ENCODE measurements at places on chromosomes 5 and 9. TPM values are rescaled to one million over a fixed set of nuclear protein-coding genes. Genes with fewer than 3 reads are reported as not detected.

The ARPC5L gene
- total RNA-seq: 31.7 TPM

The LEAP2 gene
- total RNA-seq: 1.5 TPM

The CD274 gene
- 5.0 TPM for total RNA-seq

The PROB1 gene
- total RNA-seq: 3.8 TPM

DNA sequence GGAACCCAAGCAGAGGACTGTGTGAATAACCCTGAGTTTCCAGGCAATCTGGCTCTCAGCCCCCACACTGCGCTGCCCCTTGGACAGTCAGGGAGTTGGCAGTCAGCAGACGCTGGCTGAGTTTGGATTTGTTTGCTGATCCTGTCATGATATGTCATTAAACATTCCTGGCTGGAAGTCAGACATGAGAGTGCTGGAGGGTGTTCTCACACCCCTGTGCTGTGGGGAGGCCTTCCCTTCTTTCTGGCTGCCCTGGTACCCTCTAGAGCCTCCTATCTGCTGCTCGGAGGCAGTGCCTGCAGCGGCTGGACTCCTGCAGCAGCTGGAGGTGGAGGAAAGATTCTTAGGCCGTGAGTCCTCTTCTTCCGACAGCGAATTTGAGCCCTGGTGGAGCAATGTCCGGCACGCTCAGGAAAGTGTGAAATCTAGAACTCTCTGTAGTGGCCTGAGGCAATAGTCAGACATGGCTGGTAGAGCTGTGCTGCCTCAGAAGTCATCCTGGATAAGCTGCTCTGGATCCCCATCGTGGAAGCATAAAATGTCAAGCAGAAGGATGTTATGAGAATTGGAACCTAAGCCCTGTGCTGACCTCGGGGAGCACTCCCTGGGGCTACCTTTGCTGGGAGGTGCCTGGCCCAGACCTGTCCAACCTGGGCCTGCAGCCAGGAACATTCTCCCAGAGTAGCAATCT, 72.0 kb downstream of the PDE8B start:
- H3K4me3 ChIP-seq: no peak overlapping the region
- H3K27ac ChIP-seq: no peak overlapping the region
- no peaks in the 10 kb centered on the region for H3K27me3 ChIP-seq
- H3K4me1 ChIP-seq: peaks cover 2% of the 10 kb centered on the region
- no peaks in the 10 kb centered on the region for H3K36me3 ChIP-seq

- no peaks in the 10 kb centered on the region for H3K36me3 ChIP-seq
- no peak overlapping the region for H3K4me3 ChIP-seq
- DNase-seq: no peak
These were observed 75.4 kb upstream of the MAP3K1 start for GRCh38 chr5:56739990-56740389.

DNA sequence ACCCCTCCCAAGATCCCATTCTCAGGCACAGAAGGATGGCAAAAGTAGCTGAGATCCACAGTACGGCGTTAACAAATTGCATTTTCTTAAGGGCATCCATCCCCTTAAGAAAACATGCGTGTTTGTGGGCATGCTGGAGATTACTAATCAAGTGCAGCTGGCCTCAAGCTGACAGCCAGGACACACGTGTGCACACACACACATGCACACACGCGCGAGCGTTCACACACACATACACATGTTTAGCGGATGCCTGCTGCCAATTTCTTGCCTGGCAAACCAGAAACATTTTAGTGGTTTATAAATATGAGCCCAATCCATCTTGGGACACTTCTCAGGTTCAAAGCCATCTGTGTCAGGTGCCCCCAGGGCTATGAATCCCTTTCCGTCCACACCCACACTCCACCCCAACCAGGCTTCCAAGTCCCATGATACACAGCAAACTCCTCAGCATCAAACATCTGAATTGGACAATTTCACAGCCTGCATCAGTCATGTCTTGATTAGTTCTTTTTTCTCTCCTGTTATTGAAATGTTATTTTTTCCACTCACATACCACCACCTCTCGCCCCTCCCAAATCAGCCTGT, 23.5 kb upstream of the SMIM23 start:
- H3K27me3 ChIP-seq: no peaks in the 10 kb centered on the region
- H3K27ac ChIP-seq: no peak overlapping the region
- H3K4me1 ChIP-seq: no peaks in the 10 kb centered on the region
- H3K4me3 ChIP-seq: no peak overlapping the region
- no peaks in the 10 kb centered on the region for H3K36me3 ChIP-seq

DNA sequence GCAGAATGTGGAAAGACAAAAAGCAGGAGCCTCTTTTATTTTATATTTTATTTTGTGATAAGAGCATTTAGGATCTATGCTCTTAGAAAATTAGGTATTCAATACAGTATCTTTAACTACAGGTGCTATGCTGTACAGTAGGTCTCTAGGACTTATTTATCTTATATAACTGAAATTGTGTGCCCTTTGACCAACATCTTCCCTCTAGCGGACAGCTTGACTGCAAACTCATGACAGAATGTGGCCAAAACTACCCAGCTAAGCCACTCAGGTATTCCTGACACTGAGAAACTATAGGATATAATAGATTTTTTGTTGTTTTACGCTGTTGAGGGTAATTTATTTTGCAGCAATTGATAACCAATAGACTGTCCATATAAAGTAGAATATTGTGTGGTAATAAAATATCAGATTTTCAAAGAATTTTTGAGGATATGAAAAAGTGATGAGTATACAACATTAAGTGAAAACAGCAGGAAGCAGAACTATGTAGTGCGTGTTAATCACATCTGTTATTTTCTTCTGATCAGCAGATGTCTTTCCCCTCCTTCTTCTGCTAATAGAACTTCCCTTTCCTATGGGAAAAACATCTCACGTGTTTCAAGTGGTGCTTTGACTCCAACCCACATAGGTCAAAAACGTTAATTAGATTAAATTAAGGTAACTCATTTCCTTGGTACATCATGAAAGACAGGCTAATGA, 69.9 kb upstream of the SELENOP start:
- no peak for DNase-seq
- no peaks in the 10 kb centered on the region for H3K36me3 ChIP-seq
- H3K27ac ChIP-seq: no peak overlapping the region
- peaks cover 11% of the 10 kb centered on the region for H3K4me1 ChIP-seq

GRCh38 chr9:86868616-86869015, 78.7 kb downstream of the GAS1 start:
- no peaks in the 10 kb centered on the region for H3K36me3 ChIP-seq
- DNase-seq: no peak
- H3K4me3 ChIP-seq: no peak overlapping the region
- no peaks in the 10 kb centered on the region for H3K4me1 ChIP-seq
- no peak overlapping the region for H3K27ac ChIP-seq

GRCh38 chr5:131514316-131515283, 120.4 kb downstream of the RAPGEF6 start:
- no peak for DNase-seq
- no peaks in the 10 kb centered on the region for H3K4me1 ChIP-seq
- H3K27me3 ChIP-seq: no peaks in the 10 kb centered on the region
- no peak overlapping the region for H3K27ac ChIP-seq
- H3K36me3 ChIP-seq: no peaks in the 10 kb centered on the region

DNA sequence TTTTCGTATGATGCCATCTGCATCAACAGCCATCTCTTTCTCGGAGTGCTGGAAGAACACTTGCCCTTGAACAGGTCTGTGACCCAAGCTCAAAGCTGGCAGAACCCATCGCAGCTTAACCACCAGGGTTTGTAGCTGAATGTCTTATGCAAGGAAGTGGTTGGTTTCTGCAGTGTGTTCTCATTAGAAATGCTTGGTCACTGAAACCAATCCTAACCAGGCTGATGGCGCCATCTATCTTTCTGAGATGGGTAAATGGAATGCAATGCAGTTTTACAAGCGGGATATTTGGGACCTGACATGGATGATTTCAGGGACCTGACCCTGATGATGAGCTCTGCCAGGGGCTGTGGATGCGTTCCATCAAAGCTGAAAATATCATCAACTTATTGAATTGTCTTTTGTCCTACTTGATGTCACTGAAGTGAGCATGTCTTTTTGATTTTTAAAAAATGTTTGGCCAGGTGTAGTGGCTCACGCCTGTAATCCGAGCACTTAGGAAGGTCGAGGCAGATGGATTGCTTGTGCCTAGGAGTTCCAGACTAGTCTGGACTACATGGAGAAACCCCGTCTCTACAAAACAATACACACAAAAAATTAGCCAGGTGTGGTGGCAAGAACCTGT, 28.7 kb downstream of the DMRT3 start:
- H3K27ac ChIP-seq: no peak overlapping the region
- peaks cover 4% of the 10 kb centered on the region for H3K4me1 ChIP-seq
- peak; percentile 79 for DNase-seq
- H3K36me3 ChIP-seq: no peaks in the 10 kb centered on the region

- no peak for DNase-seq
- H3K4me3 ChIP-seq: no peak overlapping the region
- no peaks in the 10 kb centered on the region for H3K36me3 ChIP-seq
- H3K27ac ChIP-seq: no peak overlapping the region
- H3K27me3 ChIP-seq: no peaks in the 10 kb centered on the region
These were observed 210.2 kb upstream of the TRPM3 start for GRCh38 chr9:71331603-71332002.

GRCh38 chr9:107759009-107759822, 269.6 kb upstream of the KLF4 start:
- peaks cover 4% of the 10 kb centered on the region for H3K4me1 ChIP-seq
- no peak for DNase-seq
- H3K36me3 ChIP-seq: no peaks in the 10 kb centered on the region
- H3K27me3 ChIP-seq: no peaks in the 10 kb centered on the region

GRCh38 chr5:61394078-61394704, 62.1 kb downstream of the ZSWIM6 start:
- H3K4me1 ChIP-seq: no peaks in the 10 kb centered on the region
- no peak overlapping the region for H3K4me3 ChIP-seq

GRCh38 chr5:1502046-1502736, 21.6 kb downstream of the LPCAT1 start:
- no peak overlapping the region for H3K4me3 ChIP-seq
- no peaks in the 10 kb centered on the region for H3K36me3 ChIP-seq
- DNase-seq: no peak
- H3K27ac ChIP-seq: no peak overlapping the region
- H3K4me1 ChIP-seq: no peaks in the 10 kb centered on the region

DNA sequence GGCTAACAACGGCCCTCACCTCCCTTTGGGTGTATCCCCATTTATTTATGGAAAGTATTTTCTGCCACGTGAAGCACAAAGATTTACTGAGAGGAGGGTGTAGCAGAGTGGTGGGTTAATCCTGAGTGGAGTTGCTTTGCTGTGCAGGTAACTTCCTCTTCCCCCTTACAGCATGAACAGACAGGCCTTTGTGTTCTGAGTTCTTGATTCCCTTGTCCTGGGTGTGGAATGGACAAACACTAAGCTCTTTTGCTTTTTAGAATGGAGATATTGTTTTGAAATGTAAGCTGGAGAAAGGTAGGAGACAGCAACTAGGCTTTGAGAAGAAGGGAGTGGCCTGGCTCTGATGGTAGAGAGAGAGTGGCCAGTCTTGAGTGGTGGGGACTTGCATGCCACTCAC, 17.1 kb upstream of the GLRX start:
- no peak overlapping the region for H3K4me3 ChIP-seq
- H3K27ac ChIP-seq: no peak overlapping the region
- no peaks in the 10 kb centered on the region for H3K36me3 ChIP-seq
- DNase-seq: no peak
- no peaks in the 10 kb centered on the region for H3K27me3 ChIP-seq
- H3K4me1 ChIP-seq: peaks cover 14% of the 10 kb centered on the region

DNA sequence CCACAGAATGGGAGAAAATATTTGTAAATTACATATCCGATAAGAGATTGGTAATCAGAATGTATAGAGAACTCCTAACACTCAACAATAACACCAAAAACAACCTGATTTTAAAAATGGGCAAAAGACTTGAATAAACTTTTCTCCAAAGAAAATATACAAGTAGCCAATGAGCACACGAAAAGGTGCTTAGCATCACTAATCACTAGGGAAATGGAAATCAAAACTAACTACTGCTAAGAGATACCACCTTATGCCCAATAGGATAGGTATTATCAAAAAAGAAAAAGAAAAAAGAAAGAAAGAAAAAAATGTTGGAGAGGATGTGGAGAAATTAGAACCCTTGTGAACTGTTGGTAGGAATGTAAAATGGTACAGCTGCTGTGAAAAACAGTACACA, 212.1 kb downstream of the TLR4 start:
- H3K4me3 ChIP-seq: no peak overlapping the region
- no peak for DNase-seq
- no peaks in the 10 kb centered on the region for H3K27me3 ChIP-seq
- no peaks in the 10 kb centered on the region for H3K36me3 ChIP-seq
- H3K4me1 ChIP-seq: no peaks in the 10 kb centered on the region
- no peak overlapping the region for H3K27ac ChIP-seq

DNA sequence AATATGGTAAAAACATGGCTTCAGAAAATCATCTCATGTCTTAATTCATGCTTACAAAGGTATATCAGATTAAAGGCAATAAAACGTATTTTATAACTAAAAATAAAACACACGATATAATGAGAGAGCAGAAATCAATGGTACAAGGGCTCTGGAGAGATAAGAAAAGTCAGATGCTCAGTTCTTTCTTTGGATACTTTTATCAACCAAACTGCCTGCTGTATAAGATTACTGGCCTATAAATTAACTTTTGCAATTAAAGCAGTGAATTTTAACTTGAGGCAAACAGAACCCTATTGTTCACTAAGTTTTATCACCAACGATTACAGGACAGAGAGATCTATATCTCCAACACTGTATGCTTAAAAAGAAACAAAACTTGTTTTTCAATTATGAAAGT, 42.1 kb upstream of the HNRNPA0 start:
- H3K36me3 ChIP-seq: no peaks in the 10 kb centered on the region
- peak; percentile 20 for DNase-seq
- H3K4me3 ChIP-seq: no peak overlapping the region

GRCh38 chr9:115882911-115883310, 270.7 kb upstream of the PAPPA start:
- no peaks in the 10 kb centered on the region for H3K27me3 ChIP-seq
- no peaks in the 10 kb centered on the region for H3K4me1 ChIP-seq
- no peak overlapping the region for H3K27ac ChIP-seq
- no peaks in the 10 kb centered on the region for H3K36me3 ChIP-seq
- H3K4me3 ChIP-seq: no peak overlapping the region

GRCh38 chr5:131019601-131020315, 145.3 kb downstream of the HINT1 start:
- H3K4me1 ChIP-seq: no peaks in the 10 kb centered on the region
- no peak for DNase-seq
- no peak overlapping the region for H3K27ac ChIP-seq

DNA sequence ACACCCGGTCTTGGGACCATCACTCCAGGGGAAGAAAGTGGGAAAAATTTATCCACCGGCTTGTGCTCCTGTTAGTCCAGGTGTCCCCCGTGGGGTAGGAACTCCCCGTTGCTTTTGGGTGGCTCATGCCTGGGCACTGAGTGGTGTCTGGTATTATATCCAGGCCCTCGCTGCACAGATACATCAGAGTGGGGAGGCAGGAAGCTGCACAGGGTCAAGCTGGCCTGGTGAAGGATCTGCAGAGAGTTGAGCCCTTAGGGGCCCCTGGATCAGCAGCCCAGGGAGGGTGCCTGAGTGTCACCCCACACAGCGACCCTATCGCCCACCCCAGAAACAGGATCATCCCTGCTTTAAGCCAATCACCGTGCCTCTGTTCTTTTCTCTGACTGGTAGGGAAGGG, 24.4 kb upstream of the COL5A1 start:
- H3K27ac ChIP-seq: no peak overlapping the region
- no peak overlapping the region for H3K4me3 ChIP-seq
- DNase-seq: no peak
- no peaks in the 10 kb centered on the region for H3K4me1 ChIP-seq
